Stimulated activated CD8-positive, alpha-beta memory T cell treated with anti-CD3 and anti-CD28 coated beads, Interleukin-2, amount 100 ng/mL, for 1 hour (primary cell): ENCODE measurements at places on chromosomes 4 and X.
A peak's percentile ranks its signal among the peaks of the same experiment; 100 is the strongest.

DNA sequence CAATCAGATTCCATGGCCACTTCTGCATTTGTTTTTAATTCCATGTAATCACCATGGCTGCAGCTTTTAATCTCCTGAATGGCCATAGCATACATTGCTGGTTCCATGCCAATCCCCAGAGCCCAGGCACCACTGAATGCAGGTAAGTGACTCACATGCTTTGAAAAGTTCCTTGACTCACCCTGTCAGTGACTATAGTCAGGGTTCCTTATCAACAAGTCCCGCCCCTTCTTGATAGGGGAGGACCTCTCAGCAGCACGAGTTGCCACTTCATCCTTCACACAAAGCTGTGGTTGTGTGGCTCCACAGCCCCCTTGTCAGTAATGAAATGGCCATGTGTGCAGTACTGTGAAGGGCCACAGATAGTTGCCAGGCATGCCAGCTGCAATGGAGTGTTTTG is 516.6 kb downstream of the PPARGC1A start:
- DNase-seq: no peak

GRCh38 chr4:30754021-30754420 is 33.9 kb downstream of the PCDH7 start:
- DNase-seq: no peak

GRCh38 chr4:6626066-6626465 is 14.4 kb upstream of the MRFAP1 start:
- no peak for DNase-seq

GRCh38 chrX:84737471-84737871 is 235.2 kb upstream of the HDX start:
- DNase-seq: no peak

GRCh38 chr4:80367737-80368136 is 32.2 kb downstream of the CFAP299 start:
- DNase-seq: no peak

DNA sequence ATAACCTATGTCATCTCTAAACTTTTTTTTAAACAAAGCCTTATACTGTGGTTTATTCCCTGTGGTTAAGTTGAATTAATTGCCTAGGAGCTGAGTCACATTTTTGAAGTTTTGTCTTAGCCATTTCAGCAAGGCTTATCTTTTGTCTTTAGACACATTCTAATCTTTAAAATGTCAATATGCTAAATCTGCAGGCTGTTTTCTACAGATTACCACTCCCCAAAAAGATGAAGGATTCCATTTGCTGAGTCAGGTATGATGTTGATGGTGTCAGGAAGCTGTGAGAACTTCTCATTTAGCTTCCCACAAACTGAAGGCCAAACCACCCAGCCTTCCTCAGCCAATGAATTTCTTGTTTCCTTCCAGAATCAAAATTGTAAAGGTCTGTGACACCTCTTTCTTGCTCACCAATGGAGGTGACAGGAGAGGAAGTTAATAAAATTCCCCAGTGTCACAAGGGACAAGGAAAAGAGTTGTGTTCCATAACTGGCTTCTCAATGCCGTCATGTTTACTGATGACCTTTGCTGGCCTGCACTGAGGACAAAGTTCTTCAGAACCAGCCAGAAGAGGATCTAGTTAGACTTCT is 3.7 kb upstream of the CXCL6 start:
- no peak for DNase-seq

GRCh38 chr4:40600850-40601249 is 28.8 kb downstream of the RBM47 start:
- no peak for DNase-seq

GRCh38 chr4:173330590-173330989 is 3.6 kb downstream of the HMGB2 start:
- DNase-seq: no peak

GRCh38 chr4:41125558-41126311 is 88.6 kb downstream of the APBB2 start:
- DNase-seq: no peak

- DNase-seq: no peak
These were observed 137.1 kb downstream of the DDX53 start for GRCh38 chrX:23136816-23137215.

- DNase-seq: no peak
These were observed 39.1 kb downstream of the FUNDC1 start for GRCh38 chrX:44503560-44503959.

DNA sequence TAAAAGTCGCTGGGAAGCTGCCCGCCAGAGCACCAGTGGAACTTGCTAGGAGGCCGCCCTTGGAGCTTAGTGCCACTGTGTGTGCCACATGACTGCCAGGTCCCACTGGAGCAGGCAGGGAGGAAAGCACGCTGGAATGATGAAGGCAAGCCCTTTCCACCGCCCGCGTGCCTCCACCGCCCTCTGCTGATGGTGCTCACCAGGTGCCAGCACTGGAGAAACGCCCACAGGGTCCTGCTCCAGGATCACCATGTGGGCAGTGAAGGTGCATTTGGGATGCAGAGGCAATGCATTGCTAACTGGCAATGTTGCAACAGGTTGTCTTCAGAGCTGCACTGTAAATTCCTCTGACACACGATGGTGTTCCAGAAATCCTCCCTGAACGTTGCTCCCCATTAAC is 76.3 kb downstream of the SHROOM2 start:
- DNase-seq: no peak

DNA sequence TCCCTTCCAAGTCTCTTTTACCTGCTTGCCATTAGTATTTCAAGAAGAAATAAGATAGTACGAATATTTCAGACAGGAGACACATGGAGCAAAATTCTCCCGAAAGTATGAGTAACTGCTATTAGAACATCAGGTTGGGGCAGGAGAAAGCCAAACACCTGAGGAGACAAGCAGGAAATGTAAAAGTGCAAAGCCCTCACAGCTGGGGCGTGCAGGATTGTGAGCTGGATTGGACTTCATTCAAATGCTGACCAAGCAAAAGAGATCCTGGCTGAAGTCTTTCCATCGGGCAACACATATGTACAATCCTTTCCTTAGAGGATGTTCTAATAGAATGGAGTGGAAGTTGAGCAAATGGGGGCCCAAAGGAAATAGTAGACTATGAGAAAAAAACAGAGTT is 76.8 kb downstream of the DTHD1 start:
- DNase-seq: no peak

DNA sequence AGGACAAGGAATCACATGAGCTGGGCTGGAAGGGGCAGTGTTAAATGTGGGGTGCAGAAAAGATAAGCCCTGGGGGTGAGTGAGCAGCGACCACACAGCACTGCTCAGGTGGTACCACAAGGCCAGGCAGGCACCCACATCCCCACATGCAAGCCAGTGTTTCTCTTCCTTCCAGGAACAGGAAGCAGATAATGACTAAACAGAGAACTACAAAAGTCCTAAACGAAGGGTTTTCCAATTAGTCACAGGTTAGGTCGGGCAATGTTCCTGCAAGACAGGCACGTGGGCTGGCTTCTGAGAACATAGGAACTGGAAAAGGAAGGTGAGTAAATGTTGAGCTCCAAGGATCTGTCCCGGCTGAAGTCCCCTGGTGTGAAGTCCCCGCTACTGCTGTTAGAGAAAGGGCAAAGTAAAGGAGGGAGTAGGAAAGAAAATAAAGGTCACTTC is 19.5 kb downstream of the RELL1 start:
- no peak for DNase-seq

DNA sequence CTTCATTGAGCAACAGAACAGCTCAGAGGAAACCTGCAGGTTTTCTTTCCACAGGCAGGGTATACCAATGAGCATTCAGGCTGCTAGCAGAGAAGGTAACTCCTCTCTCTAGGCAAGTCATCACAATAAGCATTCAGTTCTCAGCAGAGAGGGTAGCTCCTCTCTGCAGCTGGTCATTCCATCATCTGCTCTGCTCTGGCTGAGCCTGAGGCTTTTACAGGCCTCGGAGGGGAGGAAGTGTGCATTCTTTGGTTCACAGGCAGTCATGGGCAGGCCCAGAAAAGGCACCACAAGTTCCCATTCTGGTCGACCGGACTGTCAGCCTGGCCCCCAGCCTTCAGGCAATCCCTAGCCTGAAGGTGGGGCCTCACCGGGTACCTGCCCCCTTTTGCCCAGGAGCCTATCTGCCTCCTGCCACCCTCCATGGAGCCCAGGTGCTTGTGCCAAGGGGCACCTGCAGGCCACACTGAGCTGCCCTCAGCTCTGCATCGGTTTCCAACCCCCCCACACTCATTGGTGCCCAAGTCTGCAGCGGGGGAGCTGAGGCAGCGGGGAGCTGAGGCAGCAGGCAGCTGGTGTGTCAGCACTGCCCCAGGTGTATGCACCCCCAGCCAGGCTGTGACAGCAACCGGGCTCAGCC is 83.1 kb downstream of the PRDM5 start:
- no peak for DNase-seq

DNA sequence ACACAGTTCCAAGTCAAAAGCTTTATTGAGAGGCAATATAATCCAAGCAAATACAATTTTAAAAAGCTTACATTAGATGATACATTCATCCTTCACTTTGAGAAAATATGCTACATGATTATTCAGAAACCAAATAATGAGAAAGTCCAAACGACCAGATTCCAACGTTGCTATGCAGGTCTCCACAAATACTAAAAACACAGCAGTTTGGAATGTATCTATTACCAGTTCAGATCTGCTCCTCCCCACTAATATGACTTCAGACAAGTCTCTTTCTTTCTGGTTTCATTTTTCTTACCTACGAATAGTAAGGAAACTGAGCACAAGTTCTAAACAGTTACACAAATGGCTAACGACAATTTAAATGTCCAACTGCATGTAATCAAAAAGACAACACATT is 9.5 kb downstream of the NAF1 start:
- no peak for DNase-seq

DNA sequence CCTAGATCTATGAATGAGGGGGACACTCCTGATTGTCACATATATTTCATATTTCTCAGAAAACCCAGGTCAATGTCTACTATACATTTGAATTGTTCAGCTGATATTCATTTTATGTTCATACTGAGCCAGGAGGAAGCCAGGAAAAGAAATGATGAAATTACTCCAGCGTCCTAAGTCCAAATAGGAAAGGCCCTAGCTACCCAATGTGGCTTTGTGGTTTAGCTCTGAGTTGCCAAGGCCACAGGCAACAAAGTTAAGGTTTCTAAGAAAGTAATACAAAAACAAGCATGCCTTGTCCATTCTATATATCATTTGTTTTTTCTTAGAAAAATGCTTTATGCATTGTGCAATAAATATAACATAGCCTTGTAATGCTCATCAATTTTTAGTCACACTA is 4.5 kb upstream of the CSN2 start:
- no peak for DNase-seq

DNA sequence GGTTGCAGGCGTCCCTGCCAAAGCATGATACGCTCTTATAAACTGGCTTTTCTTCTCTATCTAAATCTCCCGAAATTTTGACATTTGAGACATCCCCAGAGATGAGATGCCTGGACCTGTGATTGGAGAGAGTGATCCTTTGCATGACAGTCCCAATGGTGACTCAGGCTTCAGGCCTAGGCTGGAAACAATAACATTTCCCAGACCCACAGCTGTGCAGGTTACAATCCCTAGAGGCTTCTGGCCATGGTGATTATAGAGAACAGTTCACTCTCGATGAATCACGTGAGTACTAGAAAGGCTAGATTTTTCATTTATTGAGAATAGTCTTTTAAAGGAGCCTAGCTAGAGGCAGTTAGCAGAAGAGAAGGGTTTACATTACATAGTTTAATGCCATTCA is 75.9 kb downstream of the SPATA18 start:
- no peak for DNase-seq

GRCh38 chrX:48745222-48745621 is 16.3 kb upstream of the GLOD5 start:
- no peak for DNase-seq

- no peak for DNase-seq
These were observed 27.7 kb downstream of the CD38 start for GRCh38 chr4:15805583-15806517.

GRCh38 chrX:76279007-76279406 is 106.1 kb downstream of the PBDC1 start:
- peak; percentile 5 for DNase-seq

- no peak for DNase-seq
These were observed 1.4 kb downstream of the COX7B start for GRCh38 chrX:77900688-77901087.

GRCh38 chr4:171334549-171334948 is 478.7 kb upstream of the GALNTL6 start:
- DNase-seq: no peak

DNA sequence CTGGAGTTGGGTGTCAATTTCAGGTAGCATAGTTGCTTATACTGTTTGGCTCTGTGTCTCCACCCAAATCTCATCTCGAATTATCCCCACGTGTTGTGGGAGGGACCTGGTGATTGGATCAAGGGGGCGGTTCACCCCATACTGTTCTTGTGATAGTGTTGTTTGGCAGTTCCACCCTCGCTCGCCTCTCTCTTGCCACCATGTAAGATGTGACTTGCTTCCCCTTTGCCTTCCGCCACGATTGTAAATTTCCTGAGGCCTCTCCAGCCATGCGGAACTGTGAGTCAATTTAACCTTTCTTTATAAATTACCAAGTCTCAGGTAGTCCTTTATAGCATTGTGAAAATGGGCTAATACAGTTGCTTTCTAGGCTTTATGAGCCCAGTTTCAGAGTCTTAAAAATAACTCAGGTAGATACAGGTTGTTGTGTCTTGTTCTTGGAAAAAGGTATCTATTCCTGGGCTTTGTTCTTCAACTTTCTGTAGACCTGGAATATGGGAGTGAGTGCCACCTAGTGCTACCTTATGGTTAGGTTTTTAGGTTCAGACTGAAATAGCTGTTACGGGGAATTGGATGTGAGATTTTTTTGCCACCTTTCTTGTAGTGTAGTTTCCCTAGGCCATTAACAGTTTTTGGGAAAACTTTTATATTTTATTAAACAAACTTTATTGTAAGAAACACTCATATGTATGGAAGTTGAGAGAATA is 15.6 kb downstream of the PGK1 start:
- no peak for DNase-seq

- DNase-seq: no peak
These were observed 251.6 kb downstream of the CBR4 start for GRCh38 chr4:168758351-168758876.

- no peak for DNase-seq
These were observed 56.4 kb downstream of the SPCS3 start for GRCh38 chr4:176376032-176376614.

- DNase-seq: peak; percentile 11
These were observed 487 bp downstream of the TBCK start for GRCh38 chr4:106315476-106315967.

- DNase-seq: no peak
These were observed 72.5 kb downstream of the COX7B2 start for GRCh38 chr4:46836584-46836983.

DNA sequence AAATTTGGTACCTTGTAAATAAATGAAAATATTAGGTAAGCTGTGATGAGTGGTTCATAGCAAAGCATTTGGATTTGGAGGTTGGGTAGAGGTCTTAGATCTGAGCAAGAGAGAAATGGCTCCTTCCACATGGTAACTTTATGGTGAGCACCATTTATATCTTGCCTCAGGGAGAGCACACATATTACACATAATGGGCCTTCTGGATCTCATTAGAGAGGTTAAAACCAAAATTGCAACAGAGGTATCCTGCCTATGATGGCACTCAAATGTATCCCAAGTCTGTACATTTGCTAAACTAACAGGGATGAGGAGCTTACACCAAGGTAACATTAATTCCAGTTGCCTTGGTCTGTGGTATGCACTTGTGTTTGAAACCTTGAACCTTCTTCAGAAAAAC is 87.1 kb upstream of the PUDP start:
- no peak for DNase-seq

- no peak for DNase-seq
These were observed 64.3 kb downstream of the FRAS1 start for GRCh38 chr4:78121338-78121904.

GRCh38 chr4:82450966-82451755 is 20.8 kb downstream of the ENOPH1 start:
- no peak for DNase-seq

GRCh38 chr4:1471443-1472147 is 65.4 kb upstream of the NKX1-1 start:
- DNase-seq: no peak
